Fibroblast of skin of back (primary cell): ENCODE measurements at places on chromosomes 6 and 20.

- DNase-seq, result no peak
These were observed 575.3 kb downstream of the FRK start for GRCh38 chr6:115485400-115485799.

DNA sequence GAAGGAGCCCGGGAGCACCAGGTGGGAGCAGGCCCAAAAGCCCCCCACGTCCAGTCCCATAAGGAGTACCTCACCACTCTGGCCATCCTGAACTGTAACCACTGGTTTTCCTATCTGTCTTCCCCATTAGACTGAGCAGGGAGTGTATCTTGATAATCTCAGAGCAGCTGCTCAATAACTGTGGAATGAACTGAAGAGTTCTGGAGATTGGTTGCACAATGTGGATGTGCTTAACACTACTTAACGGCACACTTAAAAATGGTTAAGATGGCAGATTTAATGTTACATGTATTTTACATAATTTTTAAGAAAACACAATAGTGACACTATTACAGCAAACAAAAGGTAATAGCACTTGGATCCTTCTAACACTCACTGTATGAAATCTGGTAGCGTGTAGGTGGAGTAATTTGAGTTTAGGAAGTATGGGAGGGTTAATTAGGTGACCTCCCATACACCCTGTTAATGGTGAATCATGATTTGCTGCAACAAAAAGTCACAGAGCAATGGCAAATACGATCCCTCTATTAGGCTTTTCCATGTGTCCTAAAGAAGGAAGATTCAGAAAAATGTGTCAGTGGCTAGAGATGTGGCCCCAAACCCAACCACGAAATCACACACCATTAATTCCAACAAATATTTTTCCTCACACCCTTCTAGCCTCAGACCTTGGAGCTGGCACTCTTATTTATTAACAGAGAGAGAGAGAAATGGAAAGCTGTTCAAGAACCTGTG lies 18.4 kb downstream of the TRAM2 start:
- no peak for DNase-seq

DNA sequence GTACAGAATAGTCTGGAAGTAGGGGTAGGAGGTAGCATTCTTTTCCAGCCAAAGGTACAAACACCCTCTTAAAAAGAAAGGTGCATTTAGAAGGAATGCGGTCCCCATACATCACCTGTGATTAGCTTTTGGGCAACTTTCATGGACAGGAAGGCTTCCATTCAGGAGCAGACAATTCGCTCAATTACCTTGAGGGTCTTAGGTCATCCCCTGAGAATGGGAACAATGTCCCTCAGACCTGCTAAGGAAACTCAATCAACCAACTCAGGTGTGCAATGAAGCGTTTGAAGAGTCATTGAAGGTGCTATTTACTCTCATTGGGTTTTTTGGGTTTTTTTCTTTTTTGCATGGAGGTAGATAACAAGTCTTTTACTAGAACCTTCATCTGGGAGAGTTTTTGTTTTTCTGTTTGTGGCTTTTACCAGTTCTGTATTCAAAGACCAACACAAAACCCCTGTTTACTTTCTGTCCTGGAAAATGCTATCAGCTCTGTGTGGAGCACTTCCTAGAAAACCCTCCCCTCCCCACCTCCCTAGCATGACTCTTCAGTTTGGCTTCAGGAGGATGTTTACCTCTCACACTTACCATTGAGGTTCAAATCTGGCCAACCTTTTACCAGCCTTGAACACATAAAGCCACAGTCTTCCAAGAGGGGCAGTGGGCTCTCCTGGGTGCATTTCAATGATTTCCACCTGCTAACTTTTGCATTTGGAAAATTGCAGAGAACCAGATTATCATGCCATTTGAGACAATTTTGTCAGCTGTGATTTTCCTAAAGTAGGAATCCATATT lies 271.2 kb upstream of the PRDM1 start:
- DNase-seq, result no peak

- DNase-seq, result peak; percentile 36
These were observed 427 bp downstream of the GINM1 start for GRCh38 chr6:149566410-149567193.

DNA sequence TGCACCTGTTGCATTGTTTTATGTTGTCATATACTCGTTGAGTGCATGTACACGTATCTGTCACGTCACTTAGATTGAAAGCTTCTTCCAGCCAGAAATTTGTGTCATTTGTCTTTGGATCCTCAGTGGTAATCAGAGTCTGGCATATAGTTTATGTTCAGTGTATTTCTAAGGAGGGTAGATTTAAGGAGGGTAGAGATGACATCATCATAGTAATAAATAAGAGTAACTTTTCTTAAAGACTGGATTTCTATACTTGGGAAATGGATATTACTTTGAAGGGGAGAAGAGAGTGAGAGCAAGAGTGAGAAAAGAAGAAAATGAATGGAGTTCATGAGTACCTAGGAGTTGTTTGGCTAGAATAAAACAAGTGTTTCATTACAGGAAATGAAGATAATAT lies 255.0 kb upstream of the SASH1 start:
- DNase-seq, result no peak
